ENCODE measurements at places on chromosomes 1 and 21. TPM values are rescaled to one million over a fixed set of nuclear protein-coding genes. Genes with fewer than 3 reads are reported as not detected.

The HAX1 gene
- 95.0 TPM for total RNA-seq

The SERTAD4 gene
- total RNA-seq = 0.20 TPM

The KDF1 gene
- total RNA-seq = not detected

The AMY2B gene
- 3.3 TPM for total RNA-seq

The PDC gene
- 0.20 TPM for total RNA-seq

The KNCN gene
- total RNA-seq = not detected

The PROX1 gene
- total RNA-seq = 0.37 TPM

The SDC3 gene
- 14.3 TPM for total RNA-seq

The B4GALT2 gene
- 80.1 TPM for total RNA-seq

The PADI2 gene
- total RNA-seq = not detected

The DCST1 gene
- not detected for total RNA-seq

The TMIGD3 gene
- not detected for total RNA-seq

The PRAMEF20 gene
- total RNA-seq = not detected

The TCP10L gene
- under 0.01 TPM for total RNA-seq

The GPR157 gene
- total RNA-seq = 7.6 TPM

The SH2D1B gene
- total RNA-seq = under 0.01 TPM

The ANGPTL1 gene
- 1.6 TPM for total RNA-seq

The ARHGAP30 gene
- total RNA-seq = not detected

The TFF2 gene
- not detected for total RNA-seq

The GNL2 gene
- 99.1 TPM for total RNA-seq

The FCN3 gene
- total RNA-seq = not detected

The ASCL5 gene
- total RNA-seq = under 0.01 TPM

The PLD5 gene
- not detected for total RNA-seq

The FMO2 gene
- total RNA-seq = 0.39 TPM

The EIF4G3 gene
- 37.5 TPM for total RNA-seq

The ADAMTS5 gene
- 27.6 TPM for total RNA-seq

The CATSPERE gene
- 0.78 TPM for total RNA-seq

The TMEM52 gene
- total RNA-seq = 0.59 TPM

The RIMKLA gene
- total RNA-seq = not detected

The MFSD2A gene
- 16.6 TPM for total RNA-seq

The SLC5A9 gene
- not detected for total RNA-seq

The GPR3 gene
- 0.73 TPM for total RNA-seq

The AQP10 gene
- total RNA-seq = not detected

The KRTAP19-2 gene
- not detected for total RNA-seq

All from subcutaneous preadipocyte (primary cell).